ENCODE measurements at places on chromosomes 3 and 15.

DNA sequence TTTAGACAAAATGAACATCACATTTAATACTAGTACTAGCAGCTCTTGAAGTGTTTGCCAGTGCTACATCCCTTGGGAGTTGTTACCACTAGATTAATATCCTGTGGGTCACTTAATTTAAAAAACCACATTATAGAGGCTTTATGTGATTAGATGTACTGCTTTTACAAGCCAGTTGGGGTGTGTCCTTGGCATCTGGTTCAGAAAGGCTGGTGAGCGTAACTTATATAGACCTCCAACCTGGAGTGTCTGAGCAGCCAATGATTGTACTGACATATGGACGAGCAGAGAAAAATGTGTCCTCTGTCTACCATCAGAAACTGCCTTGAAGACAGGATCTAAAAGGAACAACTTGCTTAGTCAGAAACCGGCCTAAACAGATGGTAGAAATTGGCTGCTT is 306.2 kb upstream of the ATP11B start:
- DNase-seq, result no peak

GRCh38 chr3:17040990-17041377 is 156.2 kb downstream of the PLCL2 start:
- DNase-seq, result no peak

DNA sequence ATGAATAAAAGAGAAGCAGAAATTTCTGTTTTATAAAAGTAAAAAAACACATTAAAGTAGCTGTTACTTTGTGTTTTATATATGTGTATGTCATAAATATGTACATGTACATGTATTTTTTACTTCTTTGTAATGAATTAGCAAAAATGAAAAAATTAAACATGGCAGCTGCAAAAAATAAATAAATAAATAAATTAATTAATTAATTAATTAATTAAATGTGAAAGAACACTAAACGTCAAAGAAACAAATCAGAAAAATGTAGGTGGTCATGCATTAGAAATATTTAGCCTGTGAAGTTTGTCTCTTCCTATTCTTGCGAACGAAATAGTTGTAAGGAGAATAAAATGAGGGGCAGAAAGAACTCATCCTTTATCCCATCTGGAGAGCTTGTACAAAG is 357.0 kb downstream of the ZIC4 start:
- no peak for DNase-seq

GRCh38 chr3:139608108-139608380 is 68.5 kb upstream of the RBP1 start:
- DNase-seq, result no peak

GRCh38 chr3:15683253-15683652 is 81.7 kb downstream of the BTD start:
- no peak for DNase-seq
